ENCODE measurements at places on chromosomes 13 and 19. TPM values are rescaled to one million over a fixed set of nuclear protein-coding genes. Genes with fewer than 3 reads are reported as not detected.

ZNF20 gene
- 6.9 TPM for total RNA-seq

ZNF264 gene
- 26.5 TPM for total RNA-seq

SLC5A5 gene
- total RNA-seq = under 0.01 TPM

DNA sequence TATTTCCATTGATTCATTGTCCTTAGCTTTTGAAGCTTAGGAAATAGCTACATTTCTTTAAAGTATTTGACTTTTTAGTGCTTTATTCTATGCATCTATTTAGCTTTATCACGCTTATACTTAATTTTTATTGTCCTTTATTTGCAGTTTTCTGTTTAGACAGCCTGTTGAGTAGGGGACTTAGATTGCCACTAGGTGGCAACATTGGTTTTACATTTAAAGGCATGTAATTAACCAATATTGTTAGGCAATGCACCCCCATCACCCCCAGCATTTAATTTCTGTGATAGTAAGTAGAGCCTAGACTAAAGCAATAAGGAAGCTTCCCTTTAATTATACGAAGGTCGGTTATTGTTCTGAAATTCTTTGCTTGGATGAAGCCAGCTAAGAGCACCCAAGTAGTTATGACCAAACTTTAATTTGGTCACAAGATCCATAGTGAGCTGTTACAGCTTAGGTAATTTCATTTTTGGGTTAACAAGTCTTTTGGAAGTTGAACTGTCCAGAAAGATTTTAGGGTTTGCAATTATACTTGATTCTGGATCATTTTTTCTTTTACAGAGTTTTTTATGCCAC lies 36.5 kb downstream of the B3GLCT start:
- no peak overlapping the region for H3K27ac ChIP-seq
- no peak overlapping the region for H3K4me3 ChIP-seq
- DNase-seq = peak; percentile 68
- no peaks in the 10 kb centered on the region for H3K4me1 ChIP-seq
- H3K27me3 ChIP-seq = no peaks in the 10 kb centered on the region

- no peaks in the 10 kb centered on the region for H3K4me1 ChIP-seq
- DNase-seq = no peak
- no peaks in the 10 kb centered on the region for H3K27me3 ChIP-seq
- H3K36me3 ChIP-seq = no peaks in the 10 kb centered on the region
- H3K4me3 ChIP-seq = no peak overlapping the region
- H3K27ac ChIP-seq = no peak overlapping the region
Measured at GRCh38 chr13:64417581-64417980, 2812.6 kb downstream of the PCDH9 start.

DNA sequence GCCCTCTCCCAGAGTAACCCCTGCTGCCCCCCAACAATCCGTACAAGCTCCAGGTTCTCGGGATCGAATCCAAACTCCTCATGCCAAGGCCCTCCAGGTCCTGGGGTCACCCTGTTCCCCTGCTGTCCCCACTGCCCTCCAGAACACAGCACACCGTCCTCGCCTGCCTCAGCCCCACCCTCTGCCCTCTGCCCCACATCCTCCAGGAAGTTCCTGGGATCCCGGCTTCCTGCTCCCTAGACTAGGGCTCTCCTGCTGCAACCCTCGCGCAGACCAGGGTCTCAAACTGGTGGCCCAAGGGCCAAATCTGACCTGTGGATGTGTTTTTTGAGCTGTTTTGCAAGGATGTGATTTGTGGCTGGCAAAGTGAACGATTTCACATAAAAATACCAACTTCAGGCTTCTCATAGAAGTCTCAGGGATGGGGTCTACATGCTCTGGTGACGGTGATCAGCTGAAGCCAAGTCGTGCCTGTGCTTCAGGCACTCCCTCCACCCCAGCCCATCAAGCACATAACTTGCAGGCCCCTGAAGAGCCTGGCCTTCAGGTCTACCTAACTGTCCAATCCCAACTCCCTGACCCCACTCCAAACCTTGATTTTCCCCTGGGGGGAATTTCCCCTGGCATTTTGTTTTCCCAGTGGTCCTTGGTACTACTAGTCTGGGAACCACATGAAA lies 1.8 kb downstream of the RABAC1 start:
- peaks cover 9% of the 10 kb centered on the region for H3K4me1 ChIP-seq
- H3K27ac ChIP-seq = no peak overlapping the region

DNA sequence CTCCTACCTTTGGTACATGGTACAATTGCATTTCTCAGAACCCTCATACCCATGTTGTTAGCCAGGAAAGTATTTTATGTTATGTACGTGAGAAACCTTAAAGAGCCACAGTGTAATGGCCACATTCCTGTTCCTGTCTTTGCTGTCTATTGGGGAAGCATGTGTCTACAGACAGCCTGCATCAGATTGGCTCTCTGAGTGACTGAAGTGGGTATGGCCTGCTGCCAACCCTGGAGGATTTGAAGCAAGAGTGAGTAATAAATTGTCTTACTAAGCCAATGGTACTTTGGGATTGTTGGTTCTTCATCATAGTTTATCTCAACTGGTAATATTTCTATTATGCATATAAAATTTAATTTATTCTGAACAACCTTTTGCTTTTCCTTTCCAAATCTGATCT lies 574.1 kb downstream of the LMO7 start:
- no peaks in the 10 kb centered on the region for H3K36me3 ChIP-seq
- no peak overlapping the region for H3K27ac ChIP-seq
- no peak for DNase-seq
- no peaks in the 10 kb centered on the region for H3K27me3 ChIP-seq
